ENCODE measurements at places on chromosomes 6 and 20.

DNA sequence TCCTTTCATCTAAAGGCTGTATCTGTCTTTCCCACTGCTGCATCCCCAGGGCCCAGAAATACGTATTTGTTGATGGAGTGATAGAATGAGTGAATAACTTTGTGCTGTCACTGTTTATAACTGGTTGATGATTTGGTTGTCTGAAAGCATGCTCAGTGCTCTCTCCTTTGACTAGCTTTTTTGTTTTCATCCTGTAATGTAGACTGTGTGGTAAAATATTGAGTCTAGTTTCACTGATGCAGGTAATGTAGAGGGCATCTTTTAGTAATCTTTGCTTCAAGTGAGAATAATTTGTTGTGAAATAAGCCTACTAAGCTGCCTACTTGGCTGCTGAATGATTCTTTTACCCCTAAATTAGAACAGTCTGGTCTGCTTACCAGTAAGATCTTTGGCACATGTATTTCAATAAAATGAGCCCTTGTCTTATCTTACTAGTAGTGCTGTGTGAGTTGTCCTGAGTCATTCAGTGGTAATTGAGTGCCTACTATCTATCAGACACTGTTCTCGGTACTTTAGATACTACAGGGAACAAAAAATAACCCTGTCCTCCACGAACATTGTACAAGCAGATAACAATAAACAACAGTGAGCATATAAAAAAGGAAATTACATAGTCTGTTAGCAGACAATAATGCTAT lies 39.9 kb downstream of the MAPK14 start:
- no peak for DNase-seq

DNA sequence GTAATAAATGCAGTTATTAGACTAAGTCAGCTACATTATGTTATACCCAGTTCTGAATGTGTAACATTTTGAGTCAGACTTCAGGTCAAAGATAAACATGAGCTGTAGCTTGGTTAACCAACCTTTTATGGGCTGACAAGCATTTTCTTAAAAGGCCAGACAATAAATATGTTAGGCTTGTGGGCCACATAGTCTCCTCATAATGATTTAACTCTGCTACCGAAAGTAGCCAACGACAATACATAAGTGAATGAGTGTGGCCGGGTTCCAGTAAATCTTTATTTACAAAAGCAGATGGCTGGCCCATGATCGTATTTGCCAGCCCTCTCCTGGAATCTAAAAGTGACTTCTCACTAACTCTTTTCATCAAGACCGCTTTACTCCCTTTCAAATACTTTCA lies 49.9 kb downstream of the ATG5 start:
- no peak for DNase-seq

- DNase-seq: no peak
Measured at GRCh38 chr6:108748959-108749358, 99.3 kb upstream of the ARMC2 start.

DNA sequence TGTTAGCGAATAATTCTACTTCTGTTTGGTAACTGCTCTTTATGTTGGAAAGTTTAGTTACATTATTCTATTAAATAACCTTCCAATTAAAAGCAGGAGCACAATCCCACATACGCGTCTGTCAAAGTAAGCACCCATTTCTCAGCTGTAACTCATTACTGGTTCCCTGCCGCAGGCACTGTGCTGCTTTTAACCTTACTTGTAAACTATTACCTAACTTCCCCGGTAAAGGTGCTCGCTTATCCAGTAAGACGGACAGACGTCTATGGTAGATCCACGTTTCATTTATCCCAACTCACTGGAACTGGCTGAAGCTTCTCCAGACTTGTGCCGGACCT lies 529 bp upstream of the ENPP4 start:
- DNase-seq: no peak

GRCh38 chr6:38566295-38567030 lies 73.3 kb downstream of the BTBD9 start:
- DNase-seq: no peak

GRCh38 chr6:34489207-34489805 lies 23.4 kb downstream of the PACSIN1 start:
- DNase-seq: no peak

- no peak for DNase-seq
Measured at GRCh38 chr20:41424546-41424945, 57.9 kb upstream of the EMILIN3 start.

GRCh38 chr20:53052380-53052779 lies 80.2 kb downstream of the TSHZ2 start:
- DNase-seq: no peak

- no peak for DNase-seq
Measured at GRCh38 chr6:136777651-136778050, 14.6 kb downstream of the MAP3K5 start.

- no peak for DNase-seq
Measured at GRCh38 chr20:21033817-21034216, 72.3 kb downstream of the LINC00237 start.

- DNase-seq: no peak
Measured at GRCh38 chr20:13778827-13779226, 5.9 kb downstream of the ESF1 start.

DNA sequence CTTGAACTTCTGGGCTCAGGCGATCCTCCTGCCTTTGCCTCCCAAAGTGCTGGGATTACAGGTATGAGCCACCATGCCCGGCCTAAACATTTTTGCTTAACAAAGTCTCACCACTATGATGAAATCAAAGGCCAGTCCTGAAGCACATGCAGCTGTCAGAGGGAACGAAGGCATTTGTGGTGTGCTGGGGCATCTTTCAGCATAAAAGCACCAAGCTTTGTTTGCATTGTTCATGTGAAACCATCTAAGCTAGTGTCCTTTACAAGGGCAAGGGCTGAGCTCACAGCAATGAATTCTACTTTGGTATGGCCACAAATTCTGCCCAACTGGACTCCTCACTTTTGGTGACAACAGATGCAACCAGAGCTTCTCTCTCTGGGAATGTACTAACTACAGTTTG lies 66.8 kb downstream of the ZFP64 start:
- no peak for DNase-seq

- DNase-seq: no peak
Measured at GRCh38 chr6:148591656-148592055, 155.2 kb upstream of the UST start.

GRCh38 chr20:32681175-32682084 lies 7.7 kb upstream of the C20orf203 start:
- peak; percentile 70 for DNase-seq

- no peak for DNase-seq
Measured at GRCh38 chr6:90425161-90425641, 128.6 kb upstream of the BACH2 start.

DNA sequence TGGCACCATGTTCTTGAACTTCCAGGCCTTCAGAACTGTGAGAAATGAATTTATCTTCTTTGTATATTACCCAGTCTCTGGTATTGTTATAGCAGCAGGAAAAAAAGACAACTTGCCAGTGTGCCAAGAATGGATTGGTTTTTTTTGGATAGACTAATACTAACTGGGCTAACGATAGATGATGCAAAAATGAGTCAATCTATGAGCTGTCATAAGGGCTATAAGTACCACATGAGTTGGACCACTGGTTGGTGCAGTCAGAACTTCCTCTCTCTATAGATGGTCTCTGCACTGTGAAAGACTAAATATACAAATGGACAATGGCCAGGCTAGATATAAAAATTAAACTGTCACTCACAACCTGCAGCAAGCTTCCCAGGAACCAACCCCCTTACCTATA lies 87.6 kb upstream of the COL21A1 start:
- DNase-seq: no peak

- no peak for DNase-seq
Measured at GRCh38 chr6:111806165-111806547, 67.1 kb downstream of the FYN start.

GRCh38 chr6:162773996-162774395 lies 46.2 kb downstream of the PACRG start:
- DNase-seq: no peak

DNA sequence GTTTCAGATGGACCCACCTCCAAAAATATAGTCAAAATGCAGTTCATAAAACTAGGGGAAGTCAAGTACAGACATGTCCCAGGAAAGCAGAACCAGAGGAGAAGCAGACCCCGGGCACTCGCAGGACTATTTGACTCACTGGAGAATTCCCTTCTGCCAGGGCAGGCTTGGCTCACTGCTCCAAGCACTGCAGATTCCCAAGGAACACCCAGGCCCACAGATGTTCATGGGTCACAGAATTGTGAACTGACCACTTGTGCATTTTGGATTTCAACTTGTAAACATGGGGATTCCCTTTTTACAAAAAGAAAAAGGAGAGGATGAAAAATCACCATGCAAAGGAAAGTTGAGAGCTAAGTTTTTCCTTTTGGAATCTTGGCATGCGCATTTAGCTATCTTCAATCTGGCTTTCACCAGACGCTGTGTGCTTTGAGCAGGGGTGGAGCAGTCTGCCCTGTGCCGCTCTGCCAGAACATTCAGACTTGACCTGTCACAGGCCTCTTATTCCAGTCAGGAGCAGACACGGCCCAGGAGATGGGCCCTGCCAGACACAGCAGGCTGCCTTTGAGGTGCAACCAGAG lies 237.5 kb upstream of the TAB2 start:
- no peak for DNase-seq

DNA sequence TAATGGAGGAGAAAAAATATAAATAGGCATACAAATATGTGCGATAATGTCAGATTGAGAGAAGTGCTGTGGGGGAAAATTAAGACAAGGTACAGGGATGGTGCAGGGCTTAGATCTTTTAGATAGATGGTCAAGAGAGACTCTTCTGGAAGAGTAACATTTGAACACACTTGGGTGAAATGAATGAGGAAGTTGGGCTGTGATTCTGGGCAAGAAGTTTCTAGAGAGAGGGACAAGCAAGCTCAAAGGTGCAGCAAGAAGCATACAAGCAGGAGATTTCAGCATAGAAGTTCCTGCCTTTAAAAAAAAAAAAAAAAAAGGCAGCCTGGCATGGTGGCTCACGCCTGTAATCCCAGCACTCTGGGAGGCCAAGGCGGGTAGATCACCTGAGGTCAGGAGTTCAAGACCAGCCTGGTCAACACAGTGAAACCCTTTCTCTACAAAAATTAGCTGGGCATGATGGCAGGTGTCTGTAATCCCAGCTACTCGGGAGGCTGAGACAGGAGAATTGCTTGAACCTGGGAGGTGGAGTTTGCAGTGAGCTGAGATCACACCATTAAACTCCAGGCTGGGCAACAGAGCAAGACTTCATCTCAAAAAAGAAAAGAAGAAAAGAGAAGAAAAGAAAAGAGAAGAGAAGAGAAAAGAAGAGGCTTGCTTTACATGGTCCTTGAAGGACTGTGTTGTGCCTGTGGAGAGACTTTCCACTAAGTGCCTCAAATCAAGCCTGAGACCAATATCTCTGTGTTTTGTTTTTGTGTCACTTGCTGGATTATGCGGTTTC lies 9.7 kb upstream of the CD83 start:
- no peak for DNase-seq

DNA sequence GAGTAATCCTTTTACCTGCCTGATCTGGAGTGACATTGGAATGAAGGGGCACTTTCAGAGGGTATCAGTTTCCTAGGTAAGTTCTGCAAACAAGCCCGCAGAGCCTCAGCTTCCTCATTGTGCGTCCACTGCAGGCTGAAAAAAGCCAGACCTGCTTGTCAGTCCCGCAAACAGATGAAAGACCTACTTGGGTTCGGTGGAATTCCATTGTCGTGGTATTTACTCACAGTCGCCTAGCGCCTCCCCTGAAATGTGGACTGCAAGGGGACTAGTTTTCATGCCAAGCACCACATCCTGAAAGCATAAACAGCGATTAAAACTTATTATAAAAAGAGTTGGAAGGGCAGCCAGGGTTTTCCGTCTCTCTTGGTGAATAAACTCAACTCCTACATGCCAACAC lies 121.5 kb downstream of the PAX1 start:
- DNase-seq: no peak

DNA sequence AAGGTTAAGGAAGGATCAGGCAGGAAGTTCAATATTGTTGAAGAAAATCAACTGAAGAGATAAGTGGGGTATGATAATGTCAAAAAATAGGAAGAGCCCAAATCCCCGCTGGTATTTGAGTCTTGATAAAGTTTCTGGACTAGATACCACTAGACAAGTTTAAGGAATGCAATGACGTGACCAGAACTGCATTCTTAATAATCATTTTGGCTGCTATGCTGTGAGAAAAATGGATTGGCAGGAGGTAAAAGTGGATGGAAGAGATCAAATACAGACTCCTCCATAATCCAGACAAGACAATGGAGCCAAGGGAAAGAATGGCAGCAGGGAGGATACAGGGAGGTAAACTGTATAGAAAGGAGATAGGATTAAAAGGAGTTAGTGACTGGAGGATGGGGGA lies 128.2 kb downstream of the COL12A1 start:
- no peak for DNase-seq

- DNase-seq: no peak
Measured at GRCh38 chr6:79468116-79468515, 69.1 kb downstream of the LCA5 start.

GRCh38 chr6:57301757-57302156 lies 15.7 kb upstream of the PRIM2 start:
- DNase-seq: no peak

DNA sequence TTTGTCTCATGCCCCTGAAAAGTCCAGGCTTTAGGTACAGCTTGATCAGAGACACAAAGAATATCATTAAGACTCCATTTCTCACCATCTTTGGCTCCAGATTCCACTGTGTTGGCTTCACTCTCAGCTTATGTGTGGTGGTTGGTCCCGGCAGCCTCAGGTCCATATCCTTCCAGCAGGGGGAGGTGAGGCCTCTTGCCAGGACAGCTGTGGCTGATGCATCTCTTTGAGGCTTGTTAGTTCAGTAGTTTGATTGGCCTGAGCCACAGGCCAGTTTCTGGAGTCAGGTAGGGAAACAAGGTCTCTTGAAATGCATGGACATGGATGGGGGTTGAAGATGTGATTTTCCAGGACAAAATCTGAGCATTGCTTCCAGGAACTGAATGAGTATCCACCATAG lies 62.4 kb downstream of the JAG1 start:
- DNase-seq: no peak

DNA sequence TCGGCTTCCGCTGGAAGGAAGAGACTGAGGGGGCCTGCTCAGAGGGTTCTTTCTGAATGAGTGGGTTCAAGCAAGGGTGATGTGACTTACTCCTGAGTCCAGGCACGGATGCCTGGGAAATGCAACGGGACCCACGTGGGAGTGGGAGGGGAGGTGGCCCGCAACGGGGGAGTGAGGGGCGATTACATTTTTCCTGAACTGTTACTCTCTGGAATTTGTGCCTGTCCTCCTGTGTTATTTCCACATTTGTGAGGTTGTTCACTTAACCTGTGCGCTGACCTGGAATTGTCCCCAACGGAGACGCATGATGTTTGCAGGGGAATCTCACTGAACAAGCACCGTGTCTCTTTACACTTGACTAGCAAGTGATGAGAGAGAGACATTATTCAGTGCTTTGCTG lies 209.4 kb downstream of the CDH4 start:
- no peak for DNase-seq

DNA sequence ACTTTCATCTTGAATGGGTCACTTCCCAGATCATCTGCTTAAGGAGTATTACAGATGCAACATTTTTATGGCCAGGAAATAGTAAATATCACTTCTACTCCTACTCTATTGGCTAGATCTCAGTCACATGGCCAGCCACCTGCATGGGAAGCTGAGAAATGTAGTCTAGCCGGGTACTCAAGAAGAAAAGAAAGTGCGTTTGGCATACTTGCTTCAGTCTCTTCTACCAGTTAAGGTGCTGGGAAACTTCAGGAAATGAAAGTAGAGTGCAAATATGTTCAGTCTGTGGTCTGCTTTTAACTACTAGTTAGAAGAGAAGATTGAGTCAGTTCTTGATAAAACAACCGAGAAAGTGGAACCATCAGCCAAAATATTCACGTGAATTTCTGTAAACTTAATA lies 129.2 kb downstream of the PDSS2 start:
- DNase-seq: no peak

GRCh38 chr6:46052479-46052878 lies 36.8 kb upstream of the CLIC5 start:
- no peak for DNase-seq

- DNase-seq: no peak
Measured at GRCh38 chr6:109429496-109429895, 10.9 kb downstream of the PPIL6 start.
